Stomach (tissue), 19 donors: ENCODE measurements at places on chromosomes 1 and 21. TPM values are rescaled to one million over a fixed set of nuclear protein-coding genes. Genes with fewer than 3 reads are reported as not detected.

The USP24 gene
- total RNA-seq = 114 TPM

- H3K27ac ChIP-seq = no peak overlapping the region
- no peaks in the 10 kb centered on the region for H3K36me3 ChIP-seq
- peaks cover 34% of the 10 kb centered on the region for H3K4me1 ChIP-seq
- peaks cover 88% of the 10 kb centered on the region for H3K27me3 ChIP-seq
- peak; percentile 61 for DNase-seq
Measured at GRCh38 chr1:24932284-24932683, 2.2 kb upstream of the RUNX3 start.

GRCh38 chr1:153490272-153491051 is 30.0 kb upstream of the S100A7 start:
- DNase-seq = peak; percentile 45
- no peak overlapping the region for H3K4me3 ChIP-seq
- no peaks in the 10 kb centered on the region for H3K27me3 ChIP-seq
- H3K27ac ChIP-seq = peak overlapping the region; percentile 19

DNA sequence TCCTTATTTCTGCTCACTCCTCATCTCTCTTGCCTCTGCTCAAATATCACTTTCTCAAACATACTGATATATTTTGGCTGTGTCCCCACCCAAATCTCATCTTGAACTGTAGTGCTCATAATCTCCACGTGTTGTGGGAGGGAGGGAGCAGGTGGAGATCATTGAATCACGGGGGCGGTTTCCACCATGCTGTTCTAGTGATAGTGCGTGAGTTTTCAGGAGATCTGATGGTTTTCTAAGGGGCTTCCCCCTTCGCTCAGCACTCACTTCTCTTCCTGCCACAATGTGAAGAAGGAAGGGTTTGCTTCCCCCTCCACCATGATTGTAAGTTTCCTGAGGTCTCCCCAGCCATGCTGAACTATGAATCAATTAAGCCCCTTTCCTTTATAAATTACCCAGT is 26.6 kb downstream of the ZBTB8OS start:
- H3K27me3 ChIP-seq = no peaks in the 10 kb centered on the region
- DNase-seq = no peak
- no peak overlapping the region for H3K27ac ChIP-seq
- no peaks in the 10 kb centered on the region for H3K4me1 ChIP-seq
- H3K4me3 ChIP-seq = no peak overlapping the region
- H3K36me3 ChIP-seq = peaks cover 66% of the 10 kb centered on the region

DNA sequence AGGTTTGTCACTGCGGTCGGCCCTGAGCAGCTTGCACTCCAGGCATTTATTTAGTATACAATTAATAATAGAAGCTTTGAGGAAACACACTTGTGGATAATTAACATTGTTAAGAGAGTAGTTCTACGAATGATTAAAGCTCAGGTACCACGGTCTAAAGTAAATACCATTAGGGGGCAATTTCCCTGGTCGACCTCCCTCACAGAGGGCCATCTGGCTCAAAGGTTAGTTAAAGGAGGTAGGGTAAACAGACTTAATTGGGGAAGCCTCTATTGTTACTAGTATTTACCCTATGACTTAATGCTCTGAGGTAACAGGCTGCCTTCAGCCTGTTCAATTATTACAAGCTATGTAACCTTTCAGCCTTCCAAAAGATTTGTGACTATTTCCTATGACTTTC is 122.3 kb upstream of the SLC44A3 start:
- no peaks in the 10 kb centered on the region for H3K27me3 ChIP-seq
- no peaks in the 10 kb centered on the region for H3K36me3 ChIP-seq
- H3K4me3 ChIP-seq = no peak overlapping the region
- peak; percentile 74 for DNase-seq

DNA sequence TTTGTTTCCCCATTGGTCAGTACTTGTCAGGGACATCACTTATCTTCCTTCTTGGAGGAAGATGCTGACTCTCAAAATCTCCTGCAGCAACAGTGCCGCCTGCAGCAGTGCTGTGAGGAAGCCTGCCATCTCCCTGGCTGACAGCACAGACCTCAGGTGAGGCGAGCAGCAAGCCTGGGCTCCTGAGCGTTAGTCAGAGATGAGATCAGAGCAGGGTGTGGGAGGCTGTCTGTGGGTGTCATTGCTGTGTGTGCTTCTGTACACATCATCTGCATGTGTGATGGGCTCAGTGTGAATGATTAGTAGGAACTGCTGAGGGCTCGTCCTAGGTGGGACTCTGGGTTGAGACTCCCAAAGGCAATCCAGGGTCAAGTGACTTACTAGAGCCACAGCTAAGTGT is 6.1 kb downstream of the STRIP1 start:
- no peak overlapping the region for H3K27ac ChIP-seq
- peaks cover 7% of the 10 kb centered on the region for H3K4me1 ChIP-seq
- DNase-seq = no peak

The EPHA8 gene
- not detected for total RNA-seq

The FAAH gene
- total RNA-seq = 25.3 TPM

DNA sequence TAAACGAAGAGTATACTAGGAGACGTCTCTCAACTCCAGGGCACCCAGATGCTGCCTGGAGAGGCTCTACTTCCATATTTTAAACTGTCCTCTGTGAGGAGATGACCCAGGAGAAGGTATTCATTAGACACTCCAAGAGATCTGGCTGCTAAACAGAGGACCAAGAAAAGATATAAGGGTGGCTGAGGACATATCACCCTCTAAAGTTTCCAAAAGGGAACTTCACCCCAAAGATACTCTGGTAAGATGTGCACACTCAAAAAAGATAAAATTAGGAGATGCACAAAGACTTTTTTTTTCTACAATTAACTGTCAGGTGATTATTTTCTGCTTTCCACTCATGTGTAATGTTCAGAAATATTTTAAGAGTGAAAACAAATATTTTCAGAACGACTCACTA is 1.4 kb downstream of the ZNF670 start:
- no peaks in the 10 kb centered on the region for H3K36me3 ChIP-seq
- no peak for DNase-seq
- peak overlapping the region; percentile 67 for H3K4me3 ChIP-seq
- H3K27ac ChIP-seq = no peak overlapping the region
- no peaks in the 10 kb centered on the region for H3K27me3 ChIP-seq

- H3K27ac ChIP-seq = no peak overlapping the region
- peaks cover 87% of the 10 kb centered on the region for H3K27me3 ChIP-seq
- H3K4me1 ChIP-seq = peaks cover 5% of the 10 kb centered on the region
- peak; percentile 66 for DNase-seq
- H3K36me3 ChIP-seq = no peaks in the 10 kb centered on the region
Measured at GRCh38 chr1:2821966-2822620, 20.6 kb upstream of the TTC34 start.

- peak overlapping the region; percentile 86 for H3K27ac ChIP-seq
- peak; percentile 73 for DNase-seq
- no peaks in the 10 kb centered on the region for H3K27me3 ChIP-seq
- no peaks in the 10 kb centered on the region for H3K36me3 ChIP-seq
- H3K4me1 ChIP-seq = peaks cover 23% of the 10 kb centered on the region
Measured at GRCh38 chr1:74731399-74732052, 1.3 kb downstream of the CRYZ start.

GRCh38 chr1:223508796-223509195 is 115.6 kb downstream of the CCDC185 start:
- H3K27ac ChIP-seq = no peak overlapping the region
- no peaks in the 10 kb centered on the region for H3K4me1 ChIP-seq
- no peak for DNase-seq

GRCh38 chr1:68798071-68798470 is 301.2 kb upstream of the DEPDC1 start:
- H3K36me3 ChIP-seq = no peaks in the 10 kb centered on the region
- no peak overlapping the region for H3K4me3 ChIP-seq
- peaks cover 9% of the 10 kb centered on the region for H3K4me1 ChIP-seq
- H3K27me3 ChIP-seq = no peaks in the 10 kb centered on the region
- no peak for DNase-seq

GRCh38 chr21:44695184-44695583 is 1.8 kb upstream of the KRTAP10-12 start:
- peaks cover 9% of the 10 kb centered on the region for H3K27me3 ChIP-seq
- no peaks in the 10 kb centered on the region for H3K36me3 ChIP-seq
- no peak overlapping the region for H3K4me3 ChIP-seq
- no peak for DNase-seq
- no peaks in the 10 kb centered on the region for H3K4me1 ChIP-seq
- no peak overlapping the region for H3K27ac ChIP-seq

DNA sequence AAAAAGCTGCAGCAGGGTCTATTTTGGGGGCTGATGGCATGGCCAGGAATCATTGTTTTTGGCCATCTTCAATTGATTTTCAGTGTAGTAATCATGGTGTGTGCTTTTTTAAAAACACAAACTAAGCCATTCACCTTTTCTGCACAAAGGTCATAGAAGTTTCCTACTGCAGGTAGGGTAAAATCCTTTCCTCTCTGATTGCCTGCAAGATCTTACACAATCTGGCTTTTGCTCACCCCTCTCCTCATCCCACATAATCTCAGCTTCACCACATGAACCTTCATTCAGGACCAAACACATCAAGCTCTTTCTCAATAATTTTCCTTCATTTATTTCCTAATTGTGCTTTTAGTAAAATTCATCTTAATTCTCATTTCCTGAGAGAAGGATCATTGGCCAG is 38.3 kb upstream of the GBP5 start:
- H3K36me3 ChIP-seq = no peaks in the 10 kb centered on the region
- peaks cover 21% of the 10 kb centered on the region for H3K4me1 ChIP-seq
- DNase-seq = no peak
- H3K4me3 ChIP-seq = peak overlapping the region; percentile 17

- H3K36me3 ChIP-seq = no peaks in the 10 kb centered on the region
- H3K27ac ChIP-seq = no peak overlapping the region
- H3K4me1 ChIP-seq = peaks cover 24% of the 10 kb centered on the region
Measured at GRCh38 chr1:201405484-201405831, 6.3 kb upstream of the LAD1 start.

DNA sequence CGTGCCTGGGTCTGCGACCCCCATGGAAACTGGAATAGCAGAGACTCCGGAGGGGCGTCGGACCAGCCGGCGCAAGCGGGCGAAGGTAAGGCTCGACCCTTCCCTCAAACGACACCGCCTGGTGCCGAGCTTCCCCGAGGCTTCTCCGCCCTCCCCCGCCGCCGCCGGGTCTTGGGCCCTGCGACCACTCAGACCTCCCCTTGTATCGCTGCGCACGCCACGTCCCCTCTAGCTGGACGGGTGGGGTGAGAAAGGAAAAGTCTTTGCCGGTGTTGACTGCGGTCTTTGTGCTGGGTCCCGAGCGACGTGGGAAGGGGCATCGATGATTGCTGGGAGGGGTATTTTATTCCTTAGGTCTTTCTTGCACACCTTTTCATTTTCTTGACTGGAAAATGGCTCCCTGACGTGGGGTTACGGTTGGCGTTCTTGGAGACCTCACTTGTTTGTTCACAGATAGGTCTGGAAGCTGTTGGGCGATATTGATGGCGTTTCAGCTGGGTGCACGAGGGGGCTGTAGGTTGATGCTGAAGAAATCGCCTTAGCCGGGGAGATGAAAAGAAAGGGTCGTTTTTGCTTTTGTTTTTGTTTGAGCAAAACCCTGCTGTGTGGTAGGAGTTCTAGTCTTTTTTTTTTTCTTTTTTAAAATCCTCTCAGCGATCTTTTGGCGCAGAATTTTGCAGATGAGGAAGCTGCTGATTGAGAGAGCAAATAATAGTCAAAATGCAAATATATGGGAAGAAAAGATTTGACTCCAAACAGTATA is 776 bp downstream of the KDM1A start:
- H3K4me3 ChIP-seq = peak overlapping the region; percentile 96
- H3K4me1 ChIP-seq = peaks cover 14% of the 10 kb centered on the region
- H3K27ac ChIP-seq = peak overlapping the region; percentile 89
- H3K27me3 ChIP-seq = no peaks in the 10 kb centered on the region

The AVPR1B gene
- total RNA-seq = 1.3 TPM

The CBR3 gene
- not detected for total RNA-seq

The ANKRD34A gene
- total RNA-seq = not detected

The SLFNL1 gene
- 0.73 TPM for total RNA-seq

DNA sequence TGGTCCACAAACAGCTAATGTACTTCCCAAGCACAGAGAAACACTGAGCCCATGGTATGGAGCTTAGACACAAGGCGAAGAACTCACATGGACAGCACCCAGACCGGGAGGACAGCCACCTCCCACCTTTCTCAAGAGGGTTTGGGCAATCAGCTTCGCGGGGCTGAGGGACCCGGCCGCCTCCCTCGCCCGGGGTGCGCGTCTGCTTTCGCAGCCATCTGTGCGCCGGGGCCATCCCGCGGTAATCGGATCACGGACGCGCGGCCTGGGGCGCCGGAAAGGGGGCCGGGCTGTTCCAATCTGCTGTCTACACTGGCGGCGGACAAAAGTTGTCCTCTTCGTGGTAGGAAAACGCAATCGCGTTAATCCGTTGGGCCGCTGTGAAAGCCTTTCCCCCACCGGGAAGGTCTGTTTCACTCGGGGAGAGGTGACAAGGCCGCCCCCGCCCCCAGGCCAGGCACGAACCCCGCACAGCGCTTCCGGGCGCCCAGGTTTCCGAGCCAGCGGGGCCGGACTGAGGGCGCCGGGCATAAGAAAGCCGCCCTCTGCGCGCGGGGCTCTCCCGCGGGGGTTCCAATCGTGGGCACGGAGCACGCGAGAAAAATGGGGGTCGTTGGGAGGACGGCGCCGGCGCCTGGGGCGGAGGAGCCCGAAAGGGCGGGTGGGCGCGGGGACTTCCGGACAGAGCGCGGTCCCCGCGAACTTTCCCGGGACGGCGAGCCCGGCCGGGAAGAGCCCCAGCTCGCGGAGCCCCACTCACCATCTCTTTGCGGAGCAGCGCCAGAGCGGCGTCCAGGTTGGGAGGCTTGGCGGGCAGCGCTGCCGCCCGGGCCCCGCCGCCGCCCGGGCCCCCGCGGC is 664 bp downstream of the FAM89A start:
- H3K4me3 ChIP-seq = peak overlapping the region; percentile 87
- peak; percentile 79 for DNase-seq
- peaks cover 34% of the 10 kb centered on the region for H3K4me1 ChIP-seq

GRCh38 chr1:153649863-153650235 is 8.7 kb upstream of the SNAPIN start:
- peaks cover 47% of the 10 kb centered on the region for H3K4me1 ChIP-seq
- H3K4me3 ChIP-seq = no peak overlapping the region
- no peak for DNase-seq
- peaks cover 27% of the 10 kb centered on the region for H3K36me3 ChIP-seq
- no peaks in the 10 kb centered on the region for H3K27me3 ChIP-seq
- peak overlapping the region; percentile 65 for H3K27ac ChIP-seq

- H3K4me3 ChIP-seq = no peak overlapping the region
- peak overlapping the region; percentile 68 for H3K27ac ChIP-seq
- no peak for DNase-seq
- no peaks in the 10 kb centered on the region for H3K27me3 ChIP-seq
- no peaks in the 10 kb centered on the region for H3K36me3 ChIP-seq
Measured at GRCh38 chr1:171646249-171646560, 6.3 kb downstream of the MYOC start.

GRCh38 chr1:83929184-83929583 is 69.7 kb downstream of the TTLL7 start:
- H3K27me3 ChIP-seq = no peaks in the 10 kb centered on the region
- H3K36me3 ChIP-seq = no peaks in the 10 kb centered on the region
- peaks cover 5% of the 10 kb centered on the region for H3K4me1 ChIP-seq
- no peak overlapping the region for H3K27ac ChIP-seq
- H3K4me3 ChIP-seq = no peak overlapping the region
- DNase-seq = no peak

The CELA3A gene
- total RNA-seq = not detected
